ENCODE measurements at places on chromosomes 5 and 9.

DNA sequence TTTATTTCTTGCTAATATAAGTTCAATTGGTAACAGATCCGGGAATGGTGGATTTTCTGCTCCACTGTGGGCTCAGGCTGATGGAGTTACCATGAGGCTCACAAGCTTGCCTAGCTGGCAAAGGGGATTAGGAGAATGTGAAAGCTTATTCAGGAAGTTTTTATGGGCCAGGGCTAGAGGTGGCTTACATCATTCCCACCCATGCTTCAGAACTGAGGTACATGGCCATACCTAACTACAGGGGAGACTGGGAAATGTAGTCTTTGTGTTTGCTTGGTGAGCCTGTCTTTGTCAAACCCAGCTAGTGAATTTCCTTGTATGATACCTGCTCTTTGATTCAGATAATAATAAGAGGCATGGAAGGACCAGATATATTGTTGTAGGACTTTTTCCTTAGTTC lies 105.9 kb upstream of the DHFR start:
- no peak for DNase-seq

DNA sequence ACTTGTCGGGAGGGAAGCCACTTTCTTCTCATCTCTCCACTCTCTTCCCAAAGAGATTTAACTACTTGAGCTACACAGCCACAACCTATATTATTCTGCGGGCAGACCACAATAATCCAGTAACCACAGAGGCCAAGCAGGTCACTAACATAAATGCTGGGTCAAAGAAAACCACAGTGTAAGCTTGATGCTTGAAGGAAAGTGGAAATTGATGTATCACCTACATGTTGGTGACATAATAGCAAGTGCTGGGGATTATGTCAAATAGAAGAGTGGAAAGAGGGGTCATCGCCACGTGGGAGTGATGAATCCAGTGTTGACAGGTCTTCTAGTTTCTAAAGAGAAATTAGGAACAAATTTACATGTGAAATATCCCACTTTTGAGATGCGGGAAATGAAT lies 40.9 kb downstream of the RFK start:
- no peak for DNase-seq

GRCh38 chr5:73081093-73081492 lies 39.3 kb upstream of the TMEM171 start:
- no peak for DNase-seq

GRCh38 chr5:82586661-82587310 lies 308.6 kb upstream of the RPS23 start:
- no peak for DNase-seq

GRCh38 chr9:127965953-127966352 lies 14.8 kb downstream of the EEIG1 start:
- no peak for DNase-seq

- no peak for DNase-seq
These were observed 95.3 kb upstream of the GNA14 start for GRCh38 chr9:77743386-77743785.

GRCh38 chr5:107072967-107073366 lies 597.8 kb downstream of the EFNA5 start:
- no peak for DNase-seq

- no peak for DNase-seq
These were observed 20.2 kb downstream of the COL5A1 start for GRCh38 chr9:134661791-134662142.

GRCh38 chr5:180799902-180800801 lies 2.5 kb downstream of the MGAT1 start:
- DNase-seq, result no peak
